AG09319 (cell line): ENCODE measurements at places on chromosomes 1 and 21.

DNA sequence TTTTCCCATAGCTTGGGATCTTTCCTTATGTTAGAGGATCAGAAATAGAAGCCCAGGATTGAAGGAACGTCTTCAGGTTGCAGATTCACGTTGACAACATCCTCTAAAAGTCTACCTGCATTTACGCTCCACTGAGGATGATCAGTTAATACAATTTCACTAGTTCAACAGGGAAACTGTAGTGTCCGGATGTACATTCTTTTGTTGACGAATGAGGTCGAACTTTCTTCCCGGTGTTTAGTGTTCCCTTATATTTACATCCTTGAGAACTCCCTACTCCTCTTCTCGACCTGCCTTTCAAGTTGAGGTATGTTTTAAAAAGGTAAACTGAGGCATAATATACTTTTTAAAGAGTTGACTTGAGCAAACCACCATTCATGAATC is 74.8 kb downstream of the SIK1 start:
- no peak for DNase-seq

DNA sequence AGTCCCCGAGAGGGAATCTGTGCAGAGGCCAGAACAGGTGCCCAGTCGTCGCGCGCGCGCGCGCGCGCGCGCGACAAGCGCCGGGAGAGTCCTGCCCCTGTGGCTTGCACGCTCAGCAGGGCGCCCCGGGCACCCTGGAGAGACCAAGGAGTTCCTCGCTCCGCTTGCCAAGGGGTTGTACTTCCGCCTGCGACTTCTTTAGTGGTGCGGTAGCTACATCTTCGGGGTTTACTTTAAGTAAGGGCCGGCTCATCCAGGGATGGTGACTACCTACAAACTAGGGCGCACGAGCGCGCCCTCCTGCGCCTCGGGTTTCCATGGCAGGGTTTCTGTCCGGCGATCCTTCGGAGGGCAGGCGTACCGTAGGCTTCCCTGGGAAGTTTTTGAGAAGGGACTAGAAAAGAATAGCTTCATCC is 1.4 kb downstream of the LHX4 start:
- DNase-seq: no peak

DNA sequence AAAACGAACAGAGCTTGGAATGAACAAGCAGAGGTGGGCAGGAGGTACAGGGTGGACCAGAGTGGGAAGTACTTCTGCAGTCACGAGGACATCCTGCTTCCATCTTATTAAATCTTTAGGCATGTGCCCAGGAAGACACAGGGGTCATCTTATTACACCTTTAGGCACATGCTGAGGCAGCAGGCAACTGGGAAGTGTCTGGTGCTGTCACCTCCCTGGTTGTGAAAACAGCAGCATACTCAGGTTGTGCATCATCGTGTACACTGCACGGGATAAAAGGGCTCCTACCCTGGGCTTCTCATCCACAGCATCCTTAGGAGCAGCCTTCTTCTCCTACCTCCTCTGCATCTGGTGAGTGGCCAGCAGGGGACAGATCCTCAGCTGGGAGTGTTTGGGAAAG is at the start of gene LCE3C:
Gene LCE3C (plus strand): TSS at position 301 of the 400 bp plus-strand sequence. CDS start 498 bp downstream, outside the sequence.
- no peak for DNase-seq

DNA sequence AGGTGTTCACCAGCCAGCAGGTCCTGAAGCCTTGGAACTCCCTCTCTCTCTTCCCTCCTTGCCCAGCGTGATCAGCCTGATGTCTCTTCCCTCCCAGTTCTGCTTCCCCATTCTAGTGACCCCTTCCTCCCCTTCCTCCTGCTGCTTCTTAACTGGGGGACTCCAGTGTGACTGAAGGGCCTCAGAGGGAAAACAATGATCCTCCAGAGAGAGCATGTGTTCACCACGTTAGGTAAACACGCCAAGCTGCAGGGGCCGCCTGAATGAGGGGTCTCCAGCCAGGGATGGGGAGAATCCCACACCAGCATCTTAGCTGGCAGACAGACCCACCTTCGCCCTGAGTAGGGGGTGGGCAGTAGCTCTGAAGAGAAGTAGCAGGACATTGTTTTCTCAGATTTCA is 124.8 kb downstream of the TMEM53 start:
- DNase-seq: no peak

- no peak for DNase-seq
Observed at GRCh38 chr1:39474810-39475209, 16.6 kb upstream of the BMP8A start.

GRCh38 chr1:19209439-19209989 is 552 bp downstream of the UBR4 start:
- DNase-seq: peak; percentile 12

DNA sequence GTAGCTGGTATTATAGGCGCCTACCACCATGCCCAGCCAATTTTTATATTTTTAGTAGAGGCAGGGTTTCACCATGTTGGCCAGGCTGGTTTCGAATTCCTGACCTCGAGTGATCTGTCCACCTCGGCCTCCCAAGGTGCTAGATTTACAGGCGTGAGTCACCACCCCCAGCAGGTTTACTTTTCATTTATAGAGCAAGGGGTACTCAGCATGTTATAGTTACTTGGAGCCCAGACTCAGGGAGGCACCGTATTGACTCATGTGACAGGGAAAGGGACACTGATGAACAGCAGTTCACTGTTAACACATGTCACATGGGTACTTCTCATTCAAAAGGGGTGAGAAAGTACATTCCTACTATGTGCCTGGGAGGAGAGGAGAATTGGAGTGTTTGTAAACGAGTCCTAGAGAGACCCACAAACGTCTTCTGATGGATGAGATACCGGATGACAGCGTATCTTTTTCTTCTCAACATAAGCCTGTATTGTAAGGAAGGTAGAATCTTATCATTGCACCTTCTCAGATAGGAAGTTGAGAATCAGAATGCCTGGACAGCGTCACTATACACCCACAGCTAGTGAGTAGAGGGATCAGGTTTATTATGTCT is 510.0 kb downstream of the USP25 start:
- no peak for DNase-seq

DNA sequence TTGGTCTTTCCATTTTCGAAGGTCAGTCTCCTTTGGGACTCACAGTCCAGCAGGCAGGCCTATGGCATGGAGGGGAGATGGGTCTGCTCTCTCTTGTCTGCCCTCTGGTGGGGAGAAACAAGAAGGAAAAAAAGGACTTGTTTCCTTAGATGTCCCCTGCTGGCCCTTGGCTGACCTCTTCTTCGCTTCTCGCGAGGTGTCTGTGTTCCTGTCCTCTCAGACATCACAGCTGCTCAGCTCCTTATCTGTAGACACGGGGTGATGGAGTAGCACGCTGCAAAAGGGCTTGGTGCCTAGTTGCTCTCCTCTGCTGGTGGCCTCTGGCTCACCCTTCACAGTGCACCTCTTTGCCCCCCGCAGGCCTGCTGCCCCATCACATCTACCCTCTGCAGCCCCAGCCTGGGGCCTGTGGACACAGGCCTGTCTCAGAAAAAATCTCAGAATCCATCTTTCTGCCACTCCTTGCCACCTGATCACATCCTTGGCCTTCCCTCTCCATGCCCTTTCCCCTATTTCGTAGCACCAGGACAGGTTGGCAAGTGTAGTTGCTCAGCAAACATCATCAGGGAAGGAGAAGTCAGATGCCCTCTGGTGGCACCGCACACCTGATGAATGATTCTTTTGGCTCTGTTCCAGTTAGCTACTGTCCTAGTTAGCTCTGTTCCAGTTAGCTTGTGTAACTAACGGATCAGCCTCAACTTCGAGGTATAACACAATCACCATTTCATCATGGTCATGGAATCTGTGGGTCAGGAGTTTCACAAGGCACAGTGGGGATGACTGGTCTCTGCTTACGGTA is 18.7 kb upstream of the AK2 start:
- peak; percentile 72 for DNase-seq

DNA sequence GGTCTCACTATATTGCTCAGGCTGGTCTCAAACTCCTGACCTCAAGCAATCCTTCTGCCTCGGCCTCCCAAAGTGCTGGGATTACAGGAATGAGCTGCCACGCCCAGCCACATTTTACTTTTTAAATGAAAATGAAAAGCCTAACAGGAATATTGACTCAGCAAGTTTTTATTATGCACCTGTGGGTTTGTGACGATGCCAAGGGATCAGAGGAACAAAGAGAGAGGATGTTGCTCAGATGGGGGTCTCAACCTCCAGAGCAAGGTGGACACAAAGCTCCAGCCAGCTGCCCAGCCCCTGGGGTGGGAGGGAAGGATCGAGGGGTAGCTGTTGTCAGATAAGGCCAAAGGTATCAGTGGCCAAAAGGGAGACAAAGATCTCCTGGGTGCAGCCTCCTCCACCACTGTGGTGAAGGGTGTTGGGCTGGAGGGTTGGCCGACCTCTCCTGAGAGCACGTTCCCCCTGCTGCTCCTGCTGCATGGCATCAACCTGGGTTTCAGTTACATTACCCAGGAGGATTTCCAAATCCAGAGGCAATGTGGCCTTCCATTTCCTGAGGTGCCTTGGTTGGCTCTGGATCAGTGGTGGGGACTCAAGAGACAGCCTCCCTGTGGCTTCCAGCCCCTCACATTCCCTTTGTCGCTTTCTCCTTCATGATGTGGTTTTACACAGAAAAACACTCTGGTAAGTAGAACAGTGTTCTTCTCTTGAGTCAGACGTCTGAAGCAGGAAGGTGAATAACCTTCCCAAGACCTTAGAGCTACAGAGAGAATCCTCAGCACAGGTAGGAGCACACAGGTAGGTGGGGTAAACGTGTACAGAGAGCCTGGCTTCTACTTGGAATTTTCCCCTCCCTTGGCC is 34.2 kb downstream of the ZNF496 start:
- no peak for DNase-seq

DNA sequence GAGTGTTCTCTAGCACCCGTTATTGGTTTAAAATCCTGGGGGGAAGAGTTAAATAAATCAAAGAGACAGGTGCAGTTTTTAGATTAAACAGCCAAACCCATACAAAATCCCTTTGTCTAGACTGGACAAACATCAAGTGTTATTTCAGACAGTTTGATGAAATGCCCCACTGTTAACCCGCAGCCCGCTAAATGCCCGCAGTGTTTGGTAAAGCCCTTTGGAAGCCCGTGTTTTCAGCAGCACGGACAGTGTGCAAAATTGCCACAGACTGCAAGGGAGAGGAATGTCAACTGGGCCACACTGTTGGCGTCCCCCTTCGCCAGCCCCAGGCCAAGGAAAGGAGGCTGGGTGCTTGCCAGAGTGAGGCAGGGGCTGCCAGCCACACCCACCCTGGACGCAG is 26.6 kb downstream of the AJAP1 start:
- no peak for DNase-seq
